Activated CD8-positive, alpha-beta T cell treated with anti-CD3 and anti-CD28 coated beads for 36 hours (primary cell): ENCODE measurements at places on chromosomes 7 and 10. TPM values are rescaled to one million over a fixed set of nuclear protein-coding genes. Genes with fewer than 3 reads are reported as not detected.

VPS37D gene
- total RNA-seq = 1.1 TPM

PLAU gene
- 0.47 TPM for total RNA-seq

PRPS1L1 gene
- not detected for total RNA-seq

MAGI2 gene
- total RNA-seq = 0.04 TPM

KIAA1217 gene
- total RNA-seq = 0.67 TPM

CYP2C19 gene
- not detected for total RNA-seq

GPR26 gene
- total RNA-seq = not detected

CHRM2 gene
- not detected for total RNA-seq

CLDN4 gene
- total RNA-seq = 0.72 TPM

SUN3 gene
- 0.95 TPM for total RNA-seq

NRCAM gene
- 3.8 TPM for total RNA-seq
